ENCODE measurements at places on chromosomes 3 and 15.

DNA sequence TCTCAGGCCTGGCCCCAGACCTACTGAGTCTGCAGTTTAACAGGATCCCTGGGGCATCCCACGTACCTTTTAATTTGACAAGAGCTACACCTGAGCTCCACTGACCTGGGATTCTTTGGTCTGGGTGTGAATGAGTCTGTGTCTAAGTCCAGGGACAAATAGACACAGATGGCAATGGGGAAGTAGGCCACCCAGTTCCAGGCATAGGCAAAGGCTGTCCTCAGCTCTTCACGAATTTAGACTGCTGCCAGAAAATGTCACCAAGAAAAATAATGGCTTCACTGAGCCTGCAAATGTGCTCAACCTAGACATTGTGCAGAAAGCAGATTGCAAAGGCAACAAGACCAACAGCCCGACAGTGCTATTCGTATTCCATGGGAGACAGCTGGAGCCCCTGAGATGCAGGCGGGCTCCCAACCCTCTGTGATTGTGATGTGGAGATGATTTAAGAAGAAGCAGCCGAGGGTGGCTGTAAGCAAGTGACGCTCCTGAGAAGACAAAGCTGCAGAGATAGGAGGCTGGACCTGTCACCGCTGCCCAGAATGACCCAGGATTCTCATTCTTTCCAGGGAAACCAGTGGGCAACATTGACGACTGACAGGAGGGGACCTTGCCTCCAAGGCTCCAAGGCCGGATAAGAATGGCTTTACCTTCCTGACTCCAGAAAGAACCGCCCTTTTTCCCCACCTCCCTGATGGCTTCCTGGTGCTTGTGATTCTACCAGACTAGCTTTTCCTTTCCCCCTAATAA lies 39.8 kb upstream of the IREB2 start:
- DNase-seq, result no peak

GRCh38 chr3:126921085-126921824 lies 61.7 kb upstream of the PLXNA1 start:
- DNase-seq, result no peak

DNA sequence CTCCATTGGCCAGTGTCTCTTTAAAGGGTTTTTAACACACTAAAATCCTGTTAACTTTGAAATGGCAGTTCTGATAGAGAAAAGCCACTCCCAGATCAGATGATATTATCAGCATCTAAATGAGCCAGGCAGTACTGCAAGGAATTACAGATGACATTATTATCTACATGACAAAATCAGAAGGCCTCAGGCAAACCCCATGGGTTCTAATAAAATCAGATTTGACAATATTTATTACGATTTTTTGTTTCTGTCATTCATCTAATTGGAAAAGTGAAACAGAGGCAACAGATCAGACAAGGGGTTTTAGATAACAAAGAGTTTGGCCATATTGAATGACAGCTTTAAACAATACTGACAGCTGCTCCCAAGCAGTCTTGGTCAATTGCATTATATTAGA lies 112.7 kb downstream of the FEZF2 start:
- DNase-seq, result no peak

DNA sequence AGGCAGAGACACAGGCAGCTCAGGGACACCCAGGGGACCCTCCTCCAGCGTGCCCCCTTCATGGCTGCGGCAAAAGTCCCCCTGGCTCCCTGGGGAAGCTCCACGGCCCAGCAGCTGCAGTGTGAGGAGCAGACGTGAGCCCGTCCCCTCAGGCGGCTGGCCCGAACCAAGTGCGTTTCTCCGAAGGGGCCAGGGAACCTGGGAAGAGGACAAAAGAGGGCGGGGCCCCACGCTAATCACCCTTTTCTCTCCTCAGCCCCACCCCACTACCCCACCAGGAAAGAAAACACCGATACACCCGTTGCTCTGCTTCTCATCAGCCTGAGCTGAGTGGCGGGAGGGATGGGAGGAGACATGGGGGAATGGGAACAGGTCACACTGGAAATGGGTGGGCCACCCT lies at the start of gene MUC4:
MUC4 (minus strand) TSS at position 174 of the 400 bp plus-strand sequence; CDS start at position 62, 112 bp downstream.
- DNase-seq, result no peak

DNA sequence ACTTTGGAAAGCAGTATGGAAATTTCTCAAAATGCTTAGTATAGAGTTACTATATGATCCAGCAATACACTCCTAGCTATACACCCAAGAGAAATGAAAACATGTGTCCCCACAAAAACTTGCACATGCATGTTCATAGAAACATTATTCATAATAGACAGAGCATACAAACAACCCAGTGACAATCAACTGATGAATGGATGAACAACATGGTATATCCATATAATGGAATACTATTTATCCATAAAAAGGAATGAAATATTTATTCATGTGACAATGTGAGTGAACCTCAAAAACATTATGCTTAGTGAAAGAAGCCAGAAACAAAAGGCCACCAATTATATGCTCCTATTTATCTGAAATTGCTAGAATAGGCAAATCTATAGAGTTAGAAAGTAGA lies 6.7 kb downstream of the MYH15 start:
- DNase-seq, result no peak

Measured in AG08395 (cell line).